ENCODE measurements at places on chromosomes 1 and 21.

DNA sequence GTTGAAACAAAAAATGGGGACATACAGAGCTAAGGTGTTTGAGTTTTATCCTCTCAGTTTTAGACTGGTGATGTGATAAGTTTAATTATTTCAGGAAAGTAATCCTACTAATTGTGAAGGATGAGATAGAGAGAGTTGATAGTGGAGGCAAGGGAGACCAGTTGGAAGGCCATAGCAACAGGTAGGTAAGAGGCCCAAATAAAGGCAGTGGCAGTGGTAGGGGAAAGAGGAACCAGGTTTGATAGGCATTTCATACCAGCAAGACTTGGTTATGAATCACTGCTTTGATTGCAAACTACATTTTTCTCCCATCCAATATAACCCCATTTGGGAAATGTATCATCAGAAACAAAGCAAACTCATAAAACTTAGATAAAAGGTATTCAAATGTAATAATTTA lies 63.1 kb upstream of the SH3GLB1 start:
- DNase-seq, result no peak

- no peak for DNase-seq
Measured at GRCh38 chr1:85308833-85309350, 32.5 kb upstream of the BCL10 start.

DNA sequence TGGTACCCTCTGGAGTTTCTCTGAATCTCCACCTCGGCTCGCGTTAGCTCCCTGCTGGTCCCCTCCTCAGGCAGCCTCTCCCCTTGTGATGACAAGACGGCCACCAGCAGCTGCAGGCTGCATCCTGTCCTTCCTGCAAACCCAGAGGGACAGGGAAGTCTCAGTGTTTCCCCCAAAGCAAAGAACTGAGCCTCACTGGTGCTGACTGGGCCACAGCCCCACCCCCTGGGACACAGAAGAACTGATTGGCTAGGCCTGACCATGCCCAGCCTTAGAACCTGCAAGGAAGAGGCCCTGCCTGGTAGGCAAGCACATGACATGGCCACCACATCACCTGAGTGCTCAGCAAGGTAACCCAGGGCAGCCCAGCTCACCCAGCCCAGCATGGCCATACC lies 34.6 kb downstream of the TMEM51 start:
- no peak for DNase-seq

- no peak for DNase-seq
Measured at GRCh38 chr1:167790117-167790516, 68.3 kb downstream of the MPZL1 start.

- DNase-seq, result no peak
Measured at GRCh38 chr1:91703095-91703494, 182.9 kb downstream of the TGFBR3 start.

- DNase-seq, result no peak
Measured at GRCh38 chr1:86421601-86422280, 2.2 kb upstream of the CLCA2 start.

DNA sequence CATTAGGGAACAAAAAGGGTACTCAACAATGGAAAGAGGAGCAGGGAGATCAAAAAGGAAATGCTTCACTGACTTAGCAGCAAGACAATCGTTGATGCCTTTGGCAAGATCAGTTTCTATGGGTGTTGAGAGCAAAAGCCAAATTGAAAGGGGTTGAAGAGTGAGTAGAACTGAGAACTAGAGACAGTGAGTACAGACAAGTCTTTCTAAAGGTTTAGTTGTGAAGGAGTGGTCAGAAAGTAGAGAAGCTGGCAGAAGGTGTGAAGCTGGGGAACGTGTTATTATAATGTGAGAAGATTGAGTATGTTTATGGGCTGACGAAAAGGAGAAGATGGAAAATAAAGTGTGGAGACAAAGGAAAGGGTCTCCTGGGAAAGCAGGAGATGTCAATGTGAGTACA lies 221.2 kb upstream of the USP25 start:
- peak; percentile 26 for DNase-seq

- no peak for DNase-seq
Measured at GRCh38 chr1:100130552-100131077, 2.1 kb downstream of the SASS6 start.

DNA sequence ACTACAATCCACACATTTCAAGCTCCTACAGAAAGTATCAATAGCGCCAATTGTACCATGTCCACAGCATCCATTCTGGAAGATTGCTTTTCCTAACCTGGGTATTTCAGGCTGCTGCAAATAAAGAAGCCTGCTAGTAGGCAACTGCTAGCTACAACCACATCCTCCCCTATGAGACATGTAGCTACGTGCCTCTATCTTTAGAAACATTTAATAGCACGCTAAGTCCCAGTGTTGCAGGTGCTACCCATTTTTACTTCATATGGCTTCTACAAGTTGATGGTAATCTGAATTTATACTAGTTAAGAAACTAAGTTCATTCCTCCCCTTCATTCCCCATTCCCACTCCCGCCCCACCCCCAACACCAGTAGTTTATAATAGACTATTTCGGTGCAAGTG lies 7.4 kb upstream of the AMPD1 start:
- no peak for DNase-seq

GRCh38 chr1:150068109-150068435 lies 496 bp downstream of the VPS45 start:
- no peak for DNase-seq

DNA sequence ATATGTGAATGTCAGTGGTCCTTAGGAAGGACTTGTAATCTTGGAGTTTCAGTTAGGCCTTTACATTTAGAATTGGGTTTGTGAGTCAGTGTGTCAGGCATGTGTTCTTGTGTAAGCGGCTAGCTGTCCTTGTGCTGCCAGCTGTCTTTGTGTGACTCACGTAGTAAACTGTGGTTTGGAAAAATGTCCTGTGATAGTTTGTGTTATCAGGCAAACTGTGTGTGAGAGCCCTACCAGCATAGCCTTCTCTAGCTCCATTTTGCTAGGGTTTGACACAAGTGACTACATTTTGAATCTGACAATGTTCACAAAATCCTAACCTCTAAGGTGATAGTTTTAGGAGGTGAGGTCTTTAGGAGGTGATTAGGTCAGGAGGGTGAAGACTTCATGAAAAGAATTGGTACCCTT lies 6.9 kb upstream of the SLC35D1 start:
- no peak for DNase-seq

DNA sequence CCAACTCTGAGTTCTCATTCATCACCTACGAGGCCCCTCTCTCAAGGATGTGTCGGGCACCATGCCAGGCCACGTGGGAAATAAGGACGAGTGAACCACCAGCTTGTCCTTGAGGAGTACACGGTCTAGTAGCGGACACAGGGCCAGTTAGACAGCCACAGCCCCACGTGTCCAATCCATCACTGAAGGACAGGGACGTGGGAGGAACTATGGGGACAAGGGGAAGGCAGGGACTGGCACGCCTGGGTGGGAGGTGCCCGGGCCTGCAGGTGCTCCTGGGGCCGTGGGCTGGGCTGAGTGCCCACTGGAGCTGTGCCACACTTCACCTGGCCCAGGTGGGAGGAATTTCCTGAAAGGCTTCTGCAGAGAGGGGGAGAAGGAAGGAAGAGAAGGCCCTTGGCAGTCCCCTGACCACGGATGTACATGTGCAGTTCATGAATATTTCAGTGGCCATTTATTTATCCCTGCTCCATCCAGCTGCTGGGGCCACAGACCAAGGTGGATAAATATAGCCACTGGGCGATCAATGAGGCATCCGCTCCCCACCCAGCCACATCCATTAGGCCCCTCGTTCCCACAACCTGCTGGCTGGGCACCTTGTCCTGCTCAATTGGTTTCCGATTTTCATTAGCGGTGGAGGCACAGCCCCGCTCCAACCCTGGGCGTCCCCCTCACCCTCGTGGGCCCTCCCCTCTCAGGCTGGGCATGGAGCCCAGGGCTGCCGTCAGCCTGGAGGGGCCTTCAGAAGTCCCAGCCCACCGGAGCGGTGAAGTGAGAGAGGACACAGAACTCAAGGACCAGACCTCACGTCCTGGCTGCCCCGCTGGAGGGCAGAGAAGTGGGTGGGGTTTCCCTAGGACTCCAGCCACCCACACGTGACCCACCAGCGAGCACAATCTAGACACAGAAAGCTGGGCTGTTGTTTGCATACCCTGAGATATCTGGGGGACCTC lies 59.5 kb downstream of the CASZ1 start:
- DNase-seq, result no peak

- DNase-seq, result no peak
Measured at GRCh38 chr1:182875889-182876288, 36.7 kb downstream of the DHX9 start.

DNA sequence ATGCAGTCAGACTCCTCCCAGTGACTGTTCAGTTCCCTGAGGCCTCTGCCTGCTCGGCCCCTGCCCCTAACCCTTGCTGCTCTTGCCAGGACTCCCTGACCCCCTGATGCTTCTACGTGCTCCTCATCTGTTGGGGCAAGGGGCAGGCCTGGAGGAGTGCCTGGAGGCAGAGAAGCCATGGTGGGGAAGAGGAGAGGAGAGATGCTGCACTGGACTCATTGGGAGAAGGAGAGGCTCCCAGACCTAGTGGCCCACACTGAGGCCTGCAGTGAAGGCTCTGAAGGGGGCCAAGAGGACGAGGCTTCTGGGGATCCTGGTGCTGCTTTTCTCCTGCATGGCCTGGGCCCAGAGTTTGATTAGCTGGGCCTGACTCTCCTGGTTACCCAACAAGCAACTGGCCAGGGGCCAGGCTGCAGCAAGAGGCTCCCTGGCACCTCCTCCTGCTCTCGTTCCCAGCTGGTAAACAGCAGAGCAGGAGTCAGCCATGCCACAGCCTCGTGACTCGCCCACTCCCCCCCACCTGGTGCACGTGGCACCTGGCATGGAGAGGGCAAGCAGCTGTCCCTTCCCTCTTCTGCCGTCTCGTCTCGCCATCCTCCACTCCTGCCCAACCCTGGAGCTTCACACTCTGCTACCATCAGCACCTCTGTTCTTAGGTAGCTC lies 847 bp upstream of the RORC start:
- DNase-seq, result no peak

DNA sequence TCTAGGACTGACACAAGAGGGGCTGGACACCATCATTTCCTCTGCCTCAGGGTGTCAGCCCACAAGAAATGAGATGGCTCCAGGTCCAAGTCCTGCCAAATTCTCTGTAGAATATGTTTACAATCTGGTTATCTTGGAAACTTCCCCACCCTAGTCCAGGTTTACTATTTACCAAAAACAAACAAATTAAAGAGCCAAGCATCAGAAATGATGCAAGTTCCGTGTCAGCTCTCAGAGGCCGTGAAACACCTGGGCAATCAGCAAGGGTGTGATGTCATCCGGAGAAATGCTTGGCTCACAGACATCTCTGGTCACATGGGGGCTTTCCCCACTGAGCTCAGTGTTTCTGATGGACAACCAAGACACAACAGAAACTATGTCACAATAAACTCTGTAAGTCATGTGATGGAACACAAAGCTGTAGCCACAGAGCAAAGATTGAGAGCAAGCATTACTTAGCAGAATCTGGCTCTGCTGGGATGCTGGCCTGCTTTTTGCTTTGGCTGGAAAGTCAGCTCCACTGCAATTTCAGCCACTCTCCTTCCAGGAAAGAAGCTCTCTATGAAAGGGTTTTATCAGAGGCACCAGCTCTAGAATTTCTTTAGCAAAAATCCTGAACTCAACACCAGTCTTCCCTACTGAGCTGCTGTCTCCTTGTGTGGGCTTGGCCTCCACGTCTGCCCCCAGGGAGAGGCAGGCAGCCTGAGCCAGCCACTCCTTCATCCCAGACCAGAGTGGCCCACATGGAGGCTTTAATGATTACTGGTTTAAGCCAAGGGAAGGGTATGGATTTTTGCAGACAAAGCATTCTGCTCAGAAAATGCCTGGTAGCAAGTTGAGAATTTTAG lies 55.9 kb downstream of the NENF start:
- no peak for DNase-seq

DNA sequence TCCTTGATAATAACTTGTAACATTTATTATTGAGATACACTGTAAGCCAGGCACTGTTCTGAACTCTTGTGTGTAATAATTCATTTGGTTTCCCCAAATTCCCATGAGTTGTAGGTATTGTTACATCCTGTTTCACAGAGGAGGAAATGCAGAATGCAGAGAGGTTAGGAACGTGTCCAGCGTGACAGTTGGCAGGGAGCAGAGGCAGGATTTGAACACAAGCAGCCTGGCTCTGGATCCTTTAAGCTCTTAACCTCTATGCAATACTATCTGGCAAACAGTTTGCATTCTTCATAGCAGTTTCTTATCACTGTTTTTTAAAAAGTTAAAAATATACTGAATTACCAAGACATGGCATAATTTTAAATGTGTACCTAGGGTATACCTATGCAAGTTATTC lies 30.5 kb downstream of the EEIG2 start:
- peak; percentile 13 for DNase-seq

DNA sequence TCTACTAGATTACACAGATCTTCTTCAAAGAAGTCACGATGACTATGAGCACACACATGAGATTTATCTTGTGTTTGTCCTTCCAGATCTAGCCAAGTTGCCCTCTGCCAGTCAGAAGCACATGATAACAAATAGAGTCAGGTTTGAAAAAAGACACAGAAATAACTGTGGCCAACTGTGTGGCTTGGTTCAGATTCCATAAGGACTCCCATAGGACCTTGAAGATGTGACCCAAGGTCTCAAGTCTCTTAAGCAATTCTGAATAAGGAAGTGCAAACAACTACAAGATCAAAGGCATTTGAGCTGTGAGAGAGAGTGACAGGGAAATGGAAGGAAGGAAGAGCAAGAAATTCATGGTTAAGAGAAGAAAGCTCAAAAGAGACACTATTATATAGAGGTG lies 194.0 kb downstream of the PLPP3 start:
- DNase-seq, result no peak

DNA sequence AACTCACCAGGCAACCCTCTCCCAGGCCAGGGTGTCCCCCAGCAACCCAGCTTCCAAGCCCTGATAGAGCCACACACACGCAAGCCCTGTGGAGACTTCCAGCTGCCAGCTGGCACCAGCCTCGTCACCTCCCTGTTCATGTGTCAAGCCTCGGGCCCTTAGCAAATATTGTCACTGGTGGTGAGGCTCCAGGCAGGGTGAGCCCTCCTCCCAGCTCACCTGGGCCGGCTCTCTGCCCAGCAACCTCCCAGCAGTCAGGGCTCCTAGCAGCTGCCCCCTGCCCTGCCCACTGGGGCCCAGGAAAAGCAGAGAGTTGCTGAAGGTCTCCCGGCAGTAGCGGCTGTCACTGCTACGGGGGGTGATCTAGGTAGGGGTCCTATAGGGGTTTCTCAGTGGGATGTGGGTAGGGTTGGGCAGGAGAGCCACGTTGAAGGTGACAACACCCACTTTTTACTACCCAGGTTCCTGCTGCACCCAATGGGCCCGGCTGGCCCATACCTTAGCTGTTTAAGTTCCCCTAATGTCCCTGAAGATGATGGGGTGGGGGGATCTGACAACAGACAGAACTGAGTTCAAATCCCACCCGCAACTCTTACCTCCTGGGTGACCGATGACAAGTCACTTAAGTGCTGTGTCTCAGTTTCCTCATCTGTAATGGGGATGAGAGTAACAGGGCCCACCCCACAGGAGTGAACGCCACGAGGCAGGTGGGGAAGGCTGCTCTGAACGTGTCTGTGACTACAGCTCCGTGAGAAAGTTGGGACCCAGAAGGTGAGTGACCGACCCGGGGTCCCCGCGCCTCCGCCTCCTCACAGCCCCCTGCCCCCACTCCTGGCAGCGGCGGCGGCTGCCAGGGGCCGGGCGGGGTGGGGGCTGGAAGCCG lies 678 bp downstream of the TTC39A start:
- no peak for DNase-seq

GRCh38 chr1:181858135-181858534 lies 203.4 kb downstream of the ZNF648 start:
- DNase-seq, result no peak

GRCh38 chr1:44388551-44388950 lies 16.5 kb upstream of the RNF220 start:
- no peak for DNase-seq

- DNase-seq, result peak; percentile 54
Measured at GRCh38 chr1:232786845-232787455, 18.3 kb upstream of the MAP10 start.

All from CD8-positive, alpha-beta T cell (primary cell).